ENCODE measurements at places on chromosomes 3 and 15. TPM values are rescaled to one million over a fixed set of nuclear protein-coding genes. Genes with fewer than 3 reads are reported as not detected.

DUSP7 gene
- total RNA-seq = 10.9 TPM

CLDN16 gene
- 0.78 TPM for total RNA-seq

GOLGA8S gene
- not detected for total RNA-seq

RBMS3 gene
- total RNA-seq = 29.6 TPM

SLC6A1 gene
- total RNA-seq = not detected

TMEM212 gene
- total RNA-seq = not detected

TEX55 gene
- not detected for total RNA-seq

SPTSSB gene
- total RNA-seq = not detected

RAB6B gene
- 0.30 TPM for total RNA-seq

- no peak for DNase-seq
Observed at GRCh38 chr3:184636741-184637316, 75.0 kb downstream of the MAGEF1 start.

DNA sequence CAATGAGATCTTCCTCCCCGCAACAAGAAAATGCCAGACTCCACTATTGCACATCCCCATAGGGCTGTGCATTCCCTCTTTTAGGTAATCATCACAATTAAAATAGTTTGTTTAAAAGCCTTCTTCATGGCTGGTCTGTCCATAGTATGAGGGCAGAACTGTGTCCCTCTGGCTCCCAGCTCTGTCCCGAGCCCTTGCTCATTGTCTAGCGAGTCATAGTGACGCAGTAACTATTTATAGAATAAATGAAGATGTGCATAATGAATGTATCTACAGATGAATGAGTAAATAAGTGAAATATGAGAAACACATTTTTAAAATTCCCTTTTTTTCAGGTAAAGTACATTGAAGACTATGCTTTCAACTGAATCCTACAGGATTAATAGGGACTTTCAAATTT lies 128.4 kb upstream of the TMC3 start:
- no peak for DNase-seq

DNA sequence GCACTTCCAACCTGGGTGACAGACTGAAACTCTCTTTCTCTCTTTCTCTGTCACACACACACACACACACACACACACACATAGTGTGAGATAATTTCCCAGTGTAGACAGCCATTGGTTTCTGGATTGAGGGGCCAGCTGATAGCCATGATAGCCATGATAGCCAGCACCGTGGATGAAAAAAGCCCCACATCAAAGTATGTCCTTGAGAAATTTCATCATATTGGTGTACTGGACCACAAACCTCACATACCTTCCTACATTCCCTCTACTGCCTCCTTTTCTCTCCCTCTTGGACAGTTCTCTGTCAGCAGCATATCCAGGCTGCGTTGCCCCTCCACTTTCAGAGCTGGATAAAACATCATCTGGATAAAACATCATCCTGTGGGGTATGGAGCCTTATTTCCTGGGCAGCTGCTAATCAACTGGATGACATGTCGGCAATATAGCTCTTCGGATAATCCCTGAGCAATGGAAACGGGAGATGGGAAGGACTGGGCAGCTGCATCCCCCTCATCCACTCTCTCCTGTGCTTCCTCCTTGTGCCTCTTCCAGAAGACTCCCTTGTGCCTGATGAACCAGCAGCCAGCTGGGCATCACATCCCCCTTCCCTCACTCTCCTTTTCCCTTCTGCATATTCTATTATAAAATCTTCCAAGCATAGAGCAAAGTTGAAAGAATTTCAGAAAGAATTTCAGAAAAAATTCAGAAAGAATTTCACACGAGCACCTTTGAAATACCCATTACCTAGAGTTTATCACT lies 39.3 kb downstream of the GRK7 start:
- no peak for DNase-seq

- no peak for DNase-seq
Observed at GRCh38 chr3:21446945-21447475, 304.0 kb downstream of the ZNF385D start.

DNA sequence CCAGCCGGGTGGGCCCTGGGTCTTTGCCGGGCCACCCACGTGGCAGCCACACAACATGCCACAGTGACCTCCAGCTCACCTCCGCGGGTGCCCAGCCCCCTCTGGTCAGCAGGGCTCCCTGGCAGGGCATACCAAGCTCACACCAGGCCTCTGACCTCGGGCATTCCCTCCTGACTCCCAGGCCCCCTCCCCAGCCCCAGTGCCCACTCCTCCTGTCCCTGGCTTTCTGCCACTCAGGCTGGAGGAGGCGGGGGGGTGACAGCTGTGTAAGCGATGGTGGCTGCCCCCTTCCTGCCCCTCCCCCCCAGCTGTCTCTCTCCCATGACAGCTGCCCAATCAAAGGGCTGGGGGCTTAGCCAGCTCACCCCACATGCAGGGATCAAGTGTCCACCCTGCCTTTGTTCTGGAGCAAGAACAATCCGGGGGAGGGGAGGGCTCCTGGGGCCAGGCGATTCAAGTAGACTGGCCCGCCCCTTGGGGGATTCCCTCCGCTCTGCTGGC lies 3.3 kb downstream of the PCBP4 start:
- DNase-seq = no peak

- no peak for DNase-seq
Observed at GRCh38 chr3:187914231-187914630, 169.0 kb upstream of the BCL6 start.

GRCh38 chr3:24521420-24522145 lies 26.9 kb upstream of the THRB start:
- no peak for DNase-seq

- no peak for DNase-seq
Observed at GRCh38 chr3:34678575-34678974, 880.1 kb downstream of the PDCD6IP start.

DNA sequence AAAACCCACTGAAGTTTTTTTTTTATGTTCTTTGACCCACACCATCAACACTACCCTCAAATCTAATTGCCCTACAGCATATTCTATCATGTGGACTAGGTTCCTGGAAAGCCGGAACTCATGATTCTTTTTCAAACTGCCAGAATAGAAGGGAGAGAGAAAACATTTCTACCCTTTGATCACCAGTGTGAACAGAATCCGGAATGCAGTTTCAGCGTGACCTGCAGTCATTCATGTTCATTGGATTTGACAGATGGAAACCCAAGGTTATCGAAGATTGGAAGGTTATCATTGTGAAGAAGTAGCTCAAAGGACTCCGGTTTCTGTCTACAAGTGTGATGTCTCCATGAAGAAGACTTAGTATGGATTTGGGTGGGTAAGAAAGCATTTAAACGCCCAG lies 39.4 kb upstream of the RASA2 start:
- DNase-seq = no peak

GRCh38 chr15:41494190-41494921 lies 682 bp downstream of the ITPKA start:
- no peak for DNase-seq

DNA sequence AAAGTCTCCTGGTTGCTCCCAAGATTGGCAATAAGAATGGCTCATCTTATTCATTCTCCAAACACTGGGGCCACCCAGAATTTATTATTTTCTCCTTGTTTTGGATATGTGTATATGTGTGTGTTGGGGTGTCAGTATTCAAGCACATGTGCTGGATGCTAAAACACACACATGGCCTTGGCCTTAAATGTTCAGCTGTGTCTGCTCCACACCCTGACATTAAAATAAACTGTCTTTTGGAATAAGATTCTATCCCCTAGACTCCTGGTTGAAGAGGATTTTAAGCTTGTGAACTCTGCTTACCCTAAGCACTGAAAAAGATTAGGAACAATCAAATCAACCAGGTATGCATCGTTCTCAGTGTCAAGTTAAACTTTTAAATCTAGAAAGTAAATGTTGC lies 382.9 kb upstream of the MCTP2 start:
- no peak for DNase-seq

- DNase-seq = no peak
Observed at GRCh38 chr3:188553569-188553968, 399.6 kb downstream of the LPP start.

- DNase-seq = no peak
Observed at GRCh38 chr15:90379263-90379662, 8.8 kb upstream of the IQGAP1 start.

- DNase-seq = no peak
Observed at GRCh38 chr3:59426821-59427565, 377.2 kb upstream of the CFAP20DC start.

DNA sequence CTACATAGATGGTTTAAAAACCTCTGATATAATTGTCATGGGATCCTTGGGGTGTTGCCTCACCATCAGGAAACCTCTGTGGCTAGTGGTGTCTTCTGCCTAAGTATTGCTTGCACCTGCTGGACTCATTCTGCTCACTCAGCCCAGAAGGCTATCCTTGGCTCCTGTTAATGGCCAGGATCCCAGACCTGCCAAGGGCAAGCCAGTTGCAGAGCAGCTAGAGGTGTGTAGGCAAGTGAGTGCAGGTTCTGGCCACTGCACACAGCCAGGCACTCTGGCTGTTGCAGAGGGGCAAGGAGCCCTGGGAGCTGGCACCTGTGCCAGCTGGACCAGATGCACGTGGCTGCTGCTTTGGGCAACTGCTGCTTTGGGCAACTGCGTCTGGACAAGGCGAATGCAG lies 1125.8 kb downstream of the SI start:
- no peak for DNase-seq

DNA sequence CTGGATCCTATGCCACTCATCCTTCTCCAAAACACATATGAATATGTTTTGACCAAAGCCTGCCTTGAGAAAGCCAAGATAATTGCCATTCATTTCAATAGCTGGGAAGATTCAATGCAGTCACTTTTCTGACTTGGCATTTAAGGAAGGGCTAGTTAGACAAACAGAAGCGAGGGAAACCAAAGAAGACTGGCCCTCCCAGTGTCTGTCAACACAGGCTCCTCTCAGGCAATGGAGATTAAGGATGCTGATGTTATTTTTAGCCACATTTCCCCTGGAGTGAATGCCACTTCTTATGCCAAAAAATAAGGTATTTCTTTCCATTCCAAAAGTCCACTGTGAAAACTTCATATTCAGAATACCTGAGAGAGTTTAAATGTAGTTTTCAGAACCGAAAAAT lies 101.7 kb downstream of the P3H2 start:
- DNase-seq = no peak

GRCh38 chr15:49424954-49425353 lies 1.9 kb downstream of the FGF7 start:
- DNase-seq = no peak

- no peak for DNase-seq
Observed at GRCh38 chr3:182519569-182519968, 273.7 kb upstream of the ATP11B start.

- DNase-seq = no peak
Observed at GRCh38 chr3:52801839-52802238, 7.2 kb downstream of the ITIH3 start.

DNA sequence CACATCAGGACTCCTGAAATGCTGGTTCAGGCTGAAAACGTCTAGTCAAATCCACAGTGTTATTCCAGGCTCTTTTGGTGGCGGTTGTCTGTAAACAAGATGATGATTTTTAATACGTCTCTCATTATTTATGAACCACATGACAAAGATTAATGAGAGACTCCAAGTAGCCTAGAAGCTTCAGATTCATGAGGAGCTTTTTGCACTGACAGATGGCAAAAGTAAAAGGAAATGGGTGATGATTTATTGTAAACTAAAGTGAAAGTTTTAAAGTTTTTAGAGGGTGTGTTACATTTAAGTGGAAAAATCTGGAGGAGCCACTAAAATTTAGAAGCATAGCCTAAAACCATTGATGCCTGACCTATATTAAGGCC lies 77.0 kb downstream of the BBX start:
- DNase-seq = no peak

DNA sequence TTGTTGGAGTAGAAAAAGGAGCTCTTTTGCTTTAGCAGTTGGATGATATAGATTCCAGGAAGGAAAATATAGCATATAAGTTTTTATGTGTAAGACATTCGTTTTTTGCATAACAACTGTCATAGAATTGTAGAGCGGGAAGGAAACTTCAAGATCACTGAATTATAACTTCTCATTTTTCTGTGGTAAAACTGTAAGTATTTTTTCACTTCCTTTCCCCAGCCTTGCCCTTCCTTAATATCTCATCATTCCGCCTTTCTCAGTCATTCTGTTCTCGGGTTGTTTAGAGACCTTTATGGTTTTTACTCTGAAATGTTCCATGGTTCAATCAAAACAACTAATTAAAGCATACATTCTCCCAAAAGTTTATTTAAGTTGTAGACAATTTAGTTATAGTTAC lies 1.1 kb downstream of the EAF2 start:
- DNase-seq = no peak

GRCh38 chr15:89129123-89129815 lies 41.0 kb downstream of the ABHD2 start:
- DNase-seq = no peak

DNA sequence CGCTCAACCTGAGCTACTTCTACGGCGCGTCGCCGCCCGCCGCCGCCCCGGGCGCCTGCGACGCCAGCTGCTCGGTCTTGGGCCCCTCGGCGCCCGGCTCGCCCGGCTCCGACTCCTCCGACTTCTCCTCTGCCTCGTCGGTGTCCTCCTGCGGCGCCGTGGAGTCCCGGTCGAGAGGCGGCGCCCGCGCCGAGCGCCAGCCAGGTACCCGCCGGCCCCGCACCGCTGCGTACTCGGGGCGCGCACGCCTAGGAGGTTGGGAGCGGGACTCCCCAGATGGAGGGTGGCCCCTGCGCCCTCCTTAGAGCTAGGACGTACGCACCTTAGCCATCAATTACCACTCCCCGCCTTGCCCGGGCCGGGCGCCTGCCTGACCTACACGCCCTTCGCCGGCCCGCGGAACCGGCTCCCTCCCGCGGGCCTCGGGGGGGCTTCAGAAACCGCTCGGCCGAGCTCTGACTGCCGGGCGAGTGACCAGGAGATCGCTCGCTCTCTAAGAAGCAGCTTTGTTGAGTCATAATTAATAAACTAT lies 466 bp downstream of the NFKBIZ start:
- no peak for DNase-seq

GRCh38 chr3:139353920-139354556 lies 10.2 kb downstream of the MRPS22 start:
- peak; percentile 38 for DNase-seq

- peak; percentile 14 for DNase-seq
Observed at GRCh38 chr3:122299872-122300460, 25.1 kb upstream of the CSTA start.
